ENCODE measurements at places on chromosomes 6 and 20.

- no peak for DNase-seq
These were observed 25.3 kb downstream of the SPTLC3 start for GRCh38 chr20:13034115-13034514.

GRCh38 chr6:135451617-135452190, 45.8 kb downstream of the AHI1 start:
- DNase-seq = peak; percentile 57

DNA sequence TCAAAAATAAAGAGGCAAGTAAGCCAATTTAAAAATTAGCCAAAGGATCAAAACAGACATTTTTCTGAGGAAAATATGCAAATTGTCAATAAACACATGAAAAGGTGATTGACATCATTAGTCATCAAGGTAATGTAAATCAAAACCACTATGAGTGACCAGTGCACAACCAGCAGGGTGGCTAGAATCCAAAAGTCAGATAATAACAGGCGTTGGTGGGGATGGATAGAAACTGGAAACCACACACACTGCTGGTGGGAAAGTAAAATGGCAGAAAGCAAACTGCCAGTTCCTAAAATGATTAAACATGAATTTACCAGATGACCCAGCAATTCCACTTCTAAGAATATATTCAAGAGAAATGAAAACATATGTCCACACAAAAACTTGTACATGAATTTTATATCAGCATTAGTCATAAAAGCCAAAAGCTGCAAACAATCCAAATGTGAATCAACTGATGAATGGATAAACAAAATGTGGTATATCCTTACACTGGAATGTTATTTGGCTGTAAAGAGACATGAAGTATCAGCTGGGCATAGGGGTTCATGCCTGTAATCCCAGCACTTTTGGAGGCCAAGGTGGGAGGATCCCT, 74.8 kb upstream of the MBOAT1 start:
- DNase-seq = peak; percentile 48

DNA sequence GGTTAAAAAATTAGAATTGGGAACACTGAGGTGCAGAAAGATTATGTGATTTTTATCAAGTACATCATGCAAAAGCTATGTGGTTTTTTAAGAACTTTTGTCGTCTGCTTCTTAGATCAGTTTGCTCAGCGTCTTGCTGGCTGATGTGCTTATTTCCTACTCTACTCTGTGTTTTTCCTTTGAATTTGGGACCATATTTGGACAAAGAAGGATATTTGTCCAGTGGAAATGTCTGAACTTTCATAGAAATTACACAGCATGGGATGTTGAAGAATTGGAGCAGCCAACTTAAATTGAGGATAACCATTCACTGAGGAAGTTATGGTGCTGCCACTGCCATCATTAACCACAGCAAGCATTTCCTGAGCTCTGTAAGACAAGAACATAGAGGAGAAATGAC, 252.8 kb upstream of the HS3ST5 start:
- no peak for DNase-seq

DNA sequence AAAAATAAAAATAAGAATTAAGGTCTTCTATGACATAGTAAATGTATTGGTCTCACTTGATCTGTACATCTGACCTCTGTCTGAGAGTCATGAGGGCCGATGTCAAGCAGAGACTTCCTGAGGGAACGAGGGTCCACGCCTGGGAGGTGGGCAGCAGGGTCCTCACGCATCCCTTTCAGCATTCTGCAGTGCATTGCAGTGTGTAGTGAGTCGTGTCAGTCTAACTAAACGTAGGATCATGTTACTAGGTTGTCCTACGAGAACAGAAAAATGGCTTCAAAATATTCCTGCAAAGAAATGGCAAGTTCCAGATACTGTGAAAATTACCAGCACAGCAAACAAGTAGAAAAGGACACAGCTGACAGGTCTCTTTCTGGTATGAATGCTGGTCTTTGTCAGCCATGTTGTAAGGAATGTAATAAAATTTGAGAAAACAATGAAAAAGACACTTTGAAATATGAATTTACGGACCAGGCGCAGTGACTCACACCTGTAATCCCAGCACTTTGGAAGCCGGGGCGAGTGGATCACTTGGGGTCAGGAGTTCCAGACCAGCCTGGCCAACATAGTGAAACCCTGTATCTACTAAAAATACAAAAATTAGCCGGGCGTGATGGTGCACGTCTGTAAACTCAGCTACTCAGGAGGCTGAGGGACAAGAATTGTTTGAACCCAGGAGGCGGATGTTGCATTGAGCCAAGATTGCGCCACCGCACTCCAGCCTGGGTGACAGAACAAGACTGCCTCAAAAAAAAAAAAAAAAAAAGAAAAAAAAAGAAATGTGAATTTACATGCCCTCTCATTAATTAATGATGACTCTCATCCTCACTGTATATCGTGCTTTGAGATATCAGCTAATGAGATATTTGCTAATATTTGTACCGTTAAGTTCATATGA, 2.4 kb upstream of the AHCY start:
- no peak for DNase-seq

Data from fibroblast of mammary gland (primary cell).